Stimulated activated CD8-positive, alpha-beta memory T cell treated with anti-CD3 and anti-CD28 coated beads, Interleukin-12 subunit alpha, Interleukin-12 subunit beta, amount 100 ng/mL, for 1 hour (primary cell): ENCODE measurements at places on chromosomes 1 and 21.

DNA sequence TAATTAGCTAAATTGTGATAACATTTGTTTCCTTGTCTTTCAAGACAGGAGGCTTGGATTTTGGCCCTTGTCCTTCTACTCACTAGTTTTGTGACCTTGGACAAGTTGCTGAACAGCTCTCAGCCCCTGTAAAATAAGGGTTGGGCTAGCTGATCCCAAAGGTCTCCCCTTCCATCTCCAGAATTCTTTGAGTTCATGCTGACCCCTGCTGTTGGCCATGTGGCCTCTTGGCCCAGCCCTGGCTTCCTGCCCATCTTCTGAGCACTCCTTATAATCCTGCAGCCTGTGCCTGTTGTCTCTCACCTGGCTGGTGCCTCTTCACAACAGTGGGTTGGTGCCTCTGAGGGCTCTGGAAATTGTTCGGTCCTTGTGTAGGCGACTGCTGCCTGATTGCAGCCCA is 10.1 kb downstream of the PTGFRN start:
- DNase-seq, result no peak

DNA sequence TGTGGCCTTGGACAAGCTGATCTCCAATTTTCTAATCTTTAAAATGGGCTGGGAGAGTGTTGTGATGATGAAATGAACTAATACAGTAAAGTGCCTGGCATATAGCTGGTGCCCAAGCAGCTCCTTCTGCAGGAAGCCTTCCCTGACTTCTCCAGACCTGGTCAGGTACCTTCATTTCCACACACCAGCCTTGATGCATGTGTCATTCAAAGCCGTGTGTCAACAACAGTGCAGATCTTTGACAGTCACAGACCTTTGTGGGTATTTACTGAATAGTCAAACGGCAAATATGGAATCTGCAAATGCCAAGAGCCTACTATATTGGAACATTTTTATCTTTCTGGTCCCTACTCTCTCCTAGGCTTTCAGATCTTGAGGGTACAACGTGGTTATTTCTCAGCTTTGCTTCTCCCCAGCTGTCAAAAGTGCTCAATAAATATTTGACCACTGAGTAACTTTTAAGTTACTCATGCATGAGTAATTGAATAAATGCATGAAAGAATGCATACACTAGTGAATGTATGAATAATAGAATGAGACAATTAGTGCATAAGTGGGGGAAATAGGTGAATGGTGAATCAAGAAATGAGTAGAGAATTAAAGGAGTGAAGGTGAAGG is 75.4 kb downstream of the MDM4 start:
- DNase-seq, result no peak

- DNase-seq, result no peak
These were observed 197.3 kb upstream of the SGIP1 start for GRCh38 chr1:66336641-66336990.

GRCh38 chr21:33707846-33708245 is 65.5 kb downstream of the ITSN1 start:
- no peak for DNase-seq

GRCh38 chr1:17128361-17128760 is 9.1 kb upstream of the PADI2 start:
- no peak for DNase-seq

DNA sequence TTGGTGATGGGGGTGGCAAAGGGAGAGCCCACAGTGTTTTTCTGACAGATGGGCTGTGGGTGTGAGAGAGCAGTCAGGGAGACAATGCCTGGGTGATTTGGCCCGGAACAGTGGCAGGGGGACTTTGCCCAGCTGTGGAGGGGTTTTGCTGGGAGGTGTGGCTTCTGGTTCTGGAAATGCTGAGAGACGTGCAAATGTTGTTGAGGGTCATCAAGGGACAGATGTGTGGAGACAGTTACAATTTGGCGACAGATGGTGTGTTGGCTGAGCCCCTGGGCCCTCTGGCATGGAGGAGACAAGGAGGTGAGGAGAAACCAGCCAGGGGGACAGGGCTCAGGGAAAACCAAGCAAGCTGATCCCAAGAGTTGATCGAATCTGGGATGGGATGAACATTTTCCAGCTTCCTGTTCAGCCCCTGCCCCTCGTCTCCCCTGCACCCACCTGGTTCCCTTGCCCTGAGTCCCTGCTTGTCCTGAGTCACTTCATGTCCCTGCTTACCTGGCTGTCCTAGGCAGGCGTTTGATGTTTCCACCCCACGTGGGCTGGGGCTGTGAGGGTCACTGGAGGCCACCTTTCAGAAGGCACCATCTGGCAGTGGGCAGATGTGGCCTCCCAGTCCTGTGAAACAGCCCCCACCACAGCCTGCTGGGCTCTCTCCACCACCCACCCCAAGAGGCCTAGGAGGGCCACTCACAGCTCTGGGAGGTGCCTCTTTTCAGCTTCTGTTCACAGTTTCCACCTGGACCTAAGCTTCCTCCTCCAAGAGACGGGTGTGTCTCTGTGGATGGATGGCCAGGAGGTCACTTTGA is 15.8 kb upstream of the ZNF678 start:
- no peak for DNase-seq
